ENCODE measurements at places on chromosomes 2 and 18.

DNA sequence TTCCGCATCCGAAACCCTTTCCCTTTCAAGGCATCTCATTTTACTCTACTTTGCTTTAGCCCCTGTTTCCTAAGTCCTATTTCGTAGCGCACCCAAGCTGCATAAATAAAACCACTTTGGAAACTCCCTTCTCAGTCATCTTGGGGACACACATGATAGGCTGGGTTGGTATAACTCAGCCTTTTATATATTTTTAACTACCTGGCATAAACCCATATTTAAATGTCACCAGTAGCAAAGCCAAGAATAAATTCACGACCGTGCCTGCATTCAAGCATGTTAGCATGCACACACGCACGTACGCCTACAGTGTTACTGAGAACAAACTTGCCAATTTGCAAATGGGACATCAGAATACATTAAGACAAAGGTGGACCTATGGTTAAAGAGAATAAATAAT lies 564.7 kb upstream of the PIK3C3 start:
- DNase-seq, result no peak

DNA sequence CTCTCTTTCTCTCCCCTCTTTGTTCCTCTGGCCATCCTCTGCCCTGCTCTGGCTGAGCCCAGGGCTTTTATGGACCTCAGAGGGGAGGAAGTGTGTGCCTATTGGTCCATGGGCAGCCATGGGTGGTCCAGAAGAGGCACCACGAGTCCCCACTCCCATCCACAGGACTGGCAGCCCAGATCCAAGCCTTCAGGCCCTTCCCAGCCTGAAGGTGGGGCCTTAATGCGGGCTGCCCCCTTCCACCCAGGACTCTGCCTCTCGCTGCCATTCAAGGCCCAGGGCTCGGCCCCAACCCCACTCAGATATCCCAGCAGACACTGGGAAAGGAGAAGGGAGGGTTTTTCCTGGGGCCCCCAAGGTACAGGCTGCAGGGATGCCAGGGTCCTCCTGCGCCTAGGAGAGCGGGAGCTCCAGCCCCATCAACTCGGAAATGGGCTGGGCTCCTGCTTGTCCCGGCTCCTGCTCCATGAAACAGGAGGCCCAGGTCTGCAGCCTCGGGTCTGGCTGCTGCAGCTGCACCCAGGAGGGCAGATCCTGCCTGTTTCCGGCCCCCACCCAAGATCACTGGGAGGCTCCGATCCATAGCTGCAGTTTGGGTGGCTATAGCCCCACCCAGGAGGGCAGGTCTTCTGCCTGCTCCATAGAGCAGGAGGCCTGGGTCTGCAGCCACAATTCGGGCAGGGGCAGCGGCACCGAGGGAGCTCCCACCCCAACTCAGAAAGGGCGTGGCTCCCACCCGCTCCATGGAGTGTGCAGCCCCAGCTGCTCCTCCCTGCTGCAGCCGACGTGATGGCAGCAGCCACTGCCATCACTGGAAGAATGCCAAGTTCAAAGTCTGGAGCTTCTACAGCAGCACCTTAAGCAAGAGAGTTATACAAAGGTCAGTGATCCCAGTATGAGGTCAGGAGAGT lies 116.6 kb upstream of the RBBP8 start:
- DNase-seq, result no peak

DNA sequence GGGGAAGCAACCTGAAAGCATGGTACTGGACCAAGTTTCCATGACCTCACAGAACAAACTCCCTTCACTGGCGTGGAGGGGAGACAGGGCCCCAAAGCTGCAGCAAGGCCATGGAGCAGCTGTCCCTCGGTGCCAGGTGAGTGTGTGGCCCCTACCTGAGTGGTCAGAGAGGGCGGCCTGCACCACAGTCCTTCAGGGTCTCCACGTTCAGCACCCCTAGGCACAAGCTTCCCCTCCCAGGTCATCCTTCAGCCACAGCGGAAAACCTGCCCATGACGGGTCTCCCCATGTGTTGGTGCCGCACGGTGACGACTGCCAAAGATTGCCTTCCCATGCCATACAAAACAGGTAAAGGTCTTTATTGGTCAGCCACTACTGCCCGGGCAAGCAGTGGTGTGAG lies 201.6 kb downstream of the MGAT5 start:
- DNase-seq, result no peak

DNA sequence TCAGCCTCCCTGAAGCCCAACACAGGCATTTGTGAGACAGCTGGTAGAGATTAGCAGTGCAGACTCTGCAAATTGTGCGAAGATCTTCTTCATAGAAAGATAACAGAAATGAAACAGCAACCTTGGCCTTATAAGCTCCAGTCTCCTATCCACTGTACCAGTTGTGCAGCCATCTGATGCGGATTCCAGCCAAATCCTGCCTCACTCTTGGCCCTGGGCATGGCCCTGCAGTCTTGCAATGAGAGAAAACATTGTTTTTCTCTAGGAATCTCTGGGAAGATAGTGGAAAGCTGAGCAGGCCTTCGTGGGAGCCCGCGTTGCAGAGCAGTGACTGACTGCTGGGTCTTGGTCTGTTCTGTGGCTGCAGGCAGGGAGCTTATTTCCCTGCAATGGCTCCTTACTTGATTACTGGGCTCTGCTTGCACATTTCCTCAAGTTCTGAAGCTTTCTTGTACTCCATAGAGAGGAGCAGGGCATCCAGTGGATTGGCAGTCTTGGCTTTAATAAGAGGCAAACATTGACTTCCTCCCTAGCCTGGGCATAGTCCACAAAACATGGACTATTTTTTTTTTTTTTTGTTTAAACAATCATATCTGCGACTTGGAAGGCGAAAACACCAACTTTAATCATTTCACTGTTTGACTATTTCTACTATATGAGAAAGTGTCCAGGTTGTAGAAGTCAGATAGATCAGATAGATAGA lies 193.0 kb downstream of the ACTR3 start:
- no peak for DNase-seq

- DNase-seq, result no peak
Observed at GRCh38 chr2:72911256-72911655, 6.1 kb upstream of the EMX1 start.

DNA sequence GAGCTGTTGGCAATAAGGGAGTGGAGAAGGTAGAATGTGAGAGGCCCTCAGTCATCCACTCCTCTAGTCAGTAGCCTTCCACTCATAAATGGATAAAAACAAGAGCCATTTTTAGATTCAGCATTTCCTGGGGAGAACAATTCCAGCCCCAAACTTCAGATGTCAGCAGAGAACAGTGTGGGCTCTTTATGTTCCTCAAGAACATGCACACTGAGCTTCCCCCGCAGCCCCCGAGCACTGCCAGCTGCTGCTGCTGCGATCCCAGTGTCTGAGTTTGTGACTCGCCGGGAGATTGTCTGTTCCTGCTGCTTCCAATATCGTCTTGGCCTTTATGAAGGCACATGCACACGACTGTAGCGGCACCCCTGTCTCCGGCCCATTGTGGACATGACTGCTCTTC lies 143.7 kb upstream of the CTNNA2 start:
- DNase-seq, result no peak

DNA sequence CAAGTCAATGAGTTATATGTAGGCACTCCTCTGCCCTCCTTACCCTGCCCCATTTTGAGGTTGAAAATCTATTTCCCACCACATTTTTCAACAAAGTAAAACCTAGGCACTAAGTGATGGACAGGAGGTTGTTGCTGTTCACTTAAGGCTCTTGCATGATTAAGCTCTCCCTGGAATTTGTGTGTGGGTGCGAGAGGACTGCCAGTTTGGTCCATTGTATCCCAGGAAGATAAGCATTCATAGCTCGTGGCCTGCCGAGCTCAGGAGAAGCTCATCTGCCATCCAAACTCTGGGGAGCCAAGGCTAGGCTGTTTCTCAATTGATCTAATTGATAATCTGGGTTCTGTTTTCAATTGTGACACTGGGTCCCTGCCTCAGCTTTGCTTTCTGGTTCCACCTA lies 4.7 kb upstream of the MAP4K4 start:
- no peak for DNase-seq

DNA sequence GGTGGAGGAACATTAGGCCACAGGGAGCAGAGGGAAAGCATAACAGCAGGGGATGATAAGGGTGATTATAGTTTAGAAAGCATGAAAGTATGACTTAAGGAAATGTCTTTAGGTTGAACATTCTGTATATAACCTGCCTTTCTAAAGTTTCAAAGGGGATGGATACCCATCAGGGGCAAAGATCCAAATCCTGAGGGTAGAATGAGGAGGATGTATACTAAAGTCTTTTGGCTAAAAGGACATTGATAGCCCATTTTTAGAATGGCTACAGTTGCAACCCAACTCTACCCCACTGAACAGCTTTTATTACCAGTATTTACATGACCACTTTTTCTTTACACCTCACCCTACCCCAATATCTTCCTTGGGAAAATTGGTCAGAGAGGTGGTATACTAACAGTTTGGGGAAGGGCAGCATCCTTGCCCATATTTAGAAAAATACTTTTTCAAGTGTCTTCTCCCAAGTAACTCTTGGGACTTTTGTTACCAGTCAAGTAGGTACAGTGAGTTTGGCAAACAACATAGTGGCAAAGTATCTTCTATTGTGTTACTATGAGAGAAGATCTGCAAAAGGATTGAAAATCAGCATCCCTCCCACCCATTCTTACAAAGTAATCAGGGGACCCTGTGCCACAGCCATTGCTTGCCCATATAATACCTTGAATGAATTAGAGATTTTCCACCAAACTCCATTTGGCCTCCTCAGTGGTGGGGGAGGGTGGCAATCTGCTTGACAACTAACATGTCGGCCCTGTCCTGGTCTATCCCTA lies 8.3 kb downstream of the MAT2A start:
- no peak for DNase-seq

GRCh38 chr2:218508299-218508698 lies 59.9 kb downstream of the USP37 start:
- DNase-seq, result no peak

DNA sequence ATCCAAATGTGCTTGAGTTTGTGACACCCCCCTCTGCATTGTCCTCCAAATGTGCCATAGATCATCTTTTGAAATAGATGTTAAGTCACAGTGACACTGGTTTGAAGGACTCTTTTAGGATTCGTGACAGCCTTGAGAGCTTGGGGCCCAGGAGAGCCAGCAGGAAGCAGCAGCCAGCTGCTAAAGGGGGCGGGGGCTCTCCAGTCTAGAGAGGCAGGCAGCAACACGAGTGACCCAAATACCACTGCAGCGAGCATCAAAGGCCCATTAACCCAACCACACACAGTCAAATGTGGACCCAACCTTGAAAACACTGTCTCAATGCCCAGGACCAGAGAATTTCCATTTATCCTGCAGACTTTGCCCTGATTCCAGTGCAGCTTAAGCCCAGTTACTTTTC lies 75.6 kb downstream of the ZBTB7C start:
- peak; percentile 58 for DNase-seq

DNA sequence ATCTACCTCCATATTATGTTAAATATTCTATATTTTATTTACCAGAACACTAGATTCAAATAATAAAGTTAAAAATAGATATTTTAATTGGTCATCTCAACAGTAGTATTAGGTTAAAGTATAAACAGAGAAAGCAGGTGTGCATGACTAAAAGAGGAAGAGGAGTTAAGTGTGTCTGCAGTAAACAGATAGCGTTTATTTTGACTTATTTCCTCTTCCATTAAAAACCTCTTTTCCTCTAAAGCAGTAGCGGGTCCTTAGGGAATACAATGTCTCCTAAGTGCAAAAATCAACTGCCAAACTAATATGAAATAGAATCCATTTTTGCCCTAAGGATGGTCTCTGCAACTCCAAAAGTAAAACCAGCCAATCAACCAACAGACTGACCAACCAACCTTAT lies 27.7 kb downstream of the EIF2AK3 start:
- DNase-seq, result peak; percentile 20

- DNase-seq, result no peak
Observed at GRCh38 chr18:27645929-27646328, 460.8 kb upstream of the CHST9 start.

- DNase-seq, result no peak
Observed at GRCh38 chr2:180196419-180196977, 189.4 kb upstream of the CWC22 start.

GRCh38 chr18:66495844-66496243 lies 108.0 kb downstream of the CDH19 start:
- DNase-seq, result no peak

DNA sequence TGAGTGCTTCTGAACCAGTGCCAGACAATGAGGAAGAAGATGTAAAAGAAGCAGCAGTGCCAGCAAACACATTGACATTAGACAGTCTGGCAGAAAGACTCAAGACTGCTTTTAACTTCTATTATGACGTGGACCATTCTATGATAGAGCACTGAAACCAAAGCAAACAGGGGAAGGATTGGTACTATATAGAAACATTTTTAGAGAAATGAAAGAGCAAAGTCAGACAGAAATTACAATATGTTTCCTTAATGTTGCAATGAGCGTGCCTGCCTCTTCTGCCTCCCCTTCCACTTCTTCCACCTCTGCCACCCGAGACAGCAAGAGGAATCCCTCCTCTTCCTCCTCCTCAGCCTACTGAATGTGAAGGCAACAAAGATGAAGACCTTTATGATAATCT lies 39.7 kb downstream of the DHX57 start:
- DNase-seq, result no peak

DNA sequence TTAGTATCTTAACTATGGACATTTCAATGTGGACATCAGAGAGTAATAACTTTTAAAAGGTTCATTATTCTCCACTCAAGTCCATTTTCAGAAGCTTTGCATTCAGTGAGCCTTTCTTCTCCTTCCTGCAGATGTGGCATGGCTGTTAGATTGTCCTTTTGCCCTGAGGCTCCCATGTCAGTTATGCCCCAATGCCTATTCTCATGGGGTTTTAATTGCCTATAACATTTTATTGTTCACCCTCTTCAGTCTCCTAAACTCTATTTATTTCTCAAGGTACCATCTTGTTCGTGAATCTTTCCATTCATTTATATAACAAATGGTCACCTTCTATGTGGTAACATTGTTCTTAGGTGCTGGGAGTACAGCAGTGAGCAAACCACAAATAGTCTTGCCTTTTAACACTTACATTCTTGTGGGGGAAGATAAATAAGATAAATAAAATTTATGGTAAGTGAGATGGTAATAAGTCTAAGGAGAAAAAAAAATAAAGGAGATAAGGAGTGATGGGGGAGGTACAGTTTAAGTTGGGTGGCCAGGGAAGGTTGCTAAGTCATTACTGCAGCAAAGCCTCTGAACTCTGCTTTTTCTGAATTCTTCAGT lies 277.9 kb upstream of the SIX3 start:
- no peak for DNase-seq

DNA sequence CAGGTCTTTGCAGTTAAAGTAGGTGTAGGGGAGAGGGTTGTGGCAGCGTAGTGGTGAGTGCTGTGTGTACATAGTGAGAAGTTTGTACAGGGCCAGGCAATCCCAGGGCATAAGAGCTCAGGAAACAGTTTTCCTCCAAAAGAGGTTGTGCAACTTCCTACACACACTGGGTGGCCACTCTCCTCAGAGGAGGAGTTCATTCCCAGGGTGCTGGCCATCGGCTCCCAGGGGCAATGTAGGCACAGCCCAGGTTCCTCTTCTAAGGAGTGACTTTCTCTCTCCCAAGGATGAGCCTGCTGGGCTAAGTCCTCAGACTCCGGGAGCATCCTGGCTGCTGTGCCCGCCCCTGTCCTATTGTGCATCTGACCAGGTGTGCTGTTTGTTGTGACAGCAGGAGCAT lies 3.0 kb downstream of the ACOXL start:
- no peak for DNase-seq

GRCh38 chr2:69390471-69390870 lies 3.4 kb upstream of the GFPT1 start:
- no peak for DNase-seq

All from NCI-H2029 treated with DMSO at 0.1 percent for 48 hours (cell line).